ENCODE measurements at places on chromosomes 2 and 18.

DNA sequence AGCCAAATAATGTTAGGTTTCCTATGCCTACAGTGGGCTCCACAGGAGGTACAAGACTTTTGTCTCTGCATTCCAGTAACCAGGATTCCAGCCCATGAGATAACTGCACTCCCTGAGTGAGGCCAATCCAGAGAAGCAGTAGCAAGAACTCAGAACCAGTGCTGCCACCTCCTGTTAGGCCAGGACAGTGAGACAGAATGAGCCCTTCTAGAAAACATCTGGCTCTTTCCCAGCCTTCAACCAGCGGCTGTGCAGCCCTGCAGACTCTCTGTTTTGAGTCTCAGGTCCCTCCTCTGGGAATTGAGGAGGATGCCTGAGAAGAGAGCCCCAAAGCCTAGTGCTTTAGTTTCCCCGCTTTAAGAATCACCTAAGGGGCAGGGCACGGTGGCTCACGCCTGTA, 44.2 kb downstream of the ARID5A start:
- no peak for DNase-seq

GRCh38 chr2:37802899-37803379, 122.1 kb upstream of the RMDN2 start:
- no peak for DNase-seq

- no peak for DNase-seq
Observed at GRCh38 chr2:47803770-47804169, 20.8 kb downstream of the MSH6 start.

GRCh38 chr2:198135481-198135934, 331.1 kb downstream of the PLCL1 start:
- no peak for DNase-seq

- DNase-seq: no peak
Observed at GRCh38 chr2:48209214-48209885, 303.1 kb upstream of the FBXO11 start.

- peak; percentile 43 for DNase-seq
Observed at GRCh38 chr18:24019641-24020331, 5.2 kb downstream of the TTC39C start.

- no peak for DNase-seq
Observed at GRCh38 chr2:5959836-5960820, 267.9 kb downstream of the SOX11 start.

DNA sequence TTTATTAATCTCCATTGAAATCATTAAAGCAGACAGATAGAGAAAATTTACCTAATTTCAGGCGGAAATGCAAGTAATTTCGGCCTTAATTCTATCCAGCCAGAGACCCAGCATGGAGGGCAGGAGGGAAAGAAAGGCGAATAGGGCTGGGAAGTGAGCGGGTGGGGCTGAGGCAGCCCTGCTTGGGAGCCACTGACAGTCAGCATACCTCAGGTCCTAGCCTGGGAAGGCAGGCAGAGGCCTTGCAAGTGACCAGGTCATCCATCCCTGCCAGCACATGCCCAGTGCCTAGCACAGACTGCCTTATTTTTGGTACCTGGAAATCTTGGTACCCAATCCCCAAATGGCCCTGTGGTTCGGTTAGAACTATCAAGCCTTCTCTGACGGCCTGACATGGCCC, 1.5 kb downstream of the GDF7 start:
- DNase-seq: no peak

DNA sequence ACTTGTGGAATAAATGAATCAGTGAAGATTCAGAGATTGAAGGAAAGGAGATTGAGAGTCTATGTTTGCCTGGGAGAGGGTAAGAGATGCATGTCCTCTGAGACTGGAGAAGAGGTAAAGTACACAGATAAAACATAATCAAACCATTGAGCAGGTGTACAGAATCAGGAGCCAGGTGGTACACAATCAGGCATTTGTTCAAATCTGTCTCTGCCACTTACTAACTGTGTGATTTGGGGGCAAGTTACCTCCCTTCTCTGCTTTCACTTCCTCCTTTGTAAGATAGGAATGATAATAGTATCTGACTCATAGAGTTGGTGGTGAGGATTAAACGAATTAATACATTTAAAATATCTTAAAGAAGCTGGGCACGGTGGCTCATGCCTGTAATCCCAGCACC, 94.0 kb downstream of the CDK15 start:
- DNase-seq: no peak

DNA sequence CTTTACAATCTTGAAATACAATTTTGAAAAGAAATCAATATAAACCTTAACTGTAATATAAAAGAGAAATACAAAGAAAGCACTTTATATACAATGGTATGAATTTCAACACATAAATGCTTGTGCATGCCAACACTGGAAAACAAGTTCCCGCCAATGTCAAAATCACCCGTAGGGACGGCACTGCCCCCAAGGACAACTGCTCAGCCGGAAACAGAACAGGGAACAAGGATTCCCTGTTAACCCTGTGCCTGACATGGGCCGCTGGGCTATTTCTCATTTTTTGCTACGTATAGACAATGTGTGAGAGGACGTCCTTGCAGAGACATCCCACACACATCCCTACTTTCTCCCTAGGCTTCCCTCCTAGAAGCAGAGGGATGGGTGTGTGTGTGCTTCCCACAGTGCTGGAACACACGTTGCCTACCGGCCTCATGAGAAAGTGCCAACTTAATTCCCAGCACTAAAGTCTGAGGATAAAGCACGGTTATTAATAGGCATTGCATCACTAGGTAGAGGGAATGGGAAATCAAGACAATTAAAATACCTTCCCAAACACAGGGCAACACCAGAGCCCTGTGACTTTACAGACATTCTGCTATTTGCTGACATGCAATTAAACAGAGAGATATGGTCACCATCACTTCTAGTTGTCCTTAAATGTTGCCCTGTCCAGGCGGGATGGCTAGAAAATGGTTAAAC, 14.4 kb downstream of the AFG3L2 start:
- no peak for DNase-seq

Measured in T-cell (primary cell).